ENCODE measurements at places on chromosomes 16 and 17.
A peak's percentile ranks its signal among the peaks of the same experiment; 100 is the strongest.

DNA sequence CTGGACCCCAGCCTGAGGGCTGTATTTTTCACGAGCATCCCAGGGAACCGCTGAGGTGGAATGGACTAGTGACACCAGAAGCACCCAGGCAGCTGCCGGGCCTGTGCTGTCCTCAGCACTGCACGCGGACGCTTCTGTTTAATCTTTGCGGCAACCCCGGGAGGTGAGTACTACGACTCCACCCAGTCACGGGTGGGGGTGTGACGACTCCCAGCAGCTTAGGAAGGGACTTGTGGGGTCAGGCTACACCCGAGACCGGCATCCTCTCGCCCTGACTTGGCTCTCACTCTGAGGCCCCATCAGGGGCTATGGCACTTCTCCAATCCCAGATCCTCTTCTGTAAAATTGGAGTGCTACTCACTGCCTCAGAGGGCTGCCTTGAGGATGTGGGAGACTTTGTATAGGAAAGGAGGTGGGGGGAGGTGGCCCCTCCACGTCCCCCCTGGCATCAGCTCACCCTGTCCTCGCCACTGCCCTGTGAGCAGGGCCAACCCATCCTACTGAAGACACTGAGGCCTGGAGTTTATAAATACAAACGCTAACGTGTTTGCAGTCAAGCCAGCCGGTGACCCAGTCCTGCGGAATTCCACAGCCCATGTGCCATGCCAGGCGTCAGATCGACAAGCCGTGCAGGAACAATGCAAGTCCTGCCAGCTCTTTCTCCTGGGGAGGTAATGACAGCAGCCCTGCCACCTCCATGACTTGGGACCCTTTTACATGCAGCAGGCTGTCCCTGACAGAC lies 44.4 kb downstream of the PPL start:
- DNase-seq, result no peak

DNA sequence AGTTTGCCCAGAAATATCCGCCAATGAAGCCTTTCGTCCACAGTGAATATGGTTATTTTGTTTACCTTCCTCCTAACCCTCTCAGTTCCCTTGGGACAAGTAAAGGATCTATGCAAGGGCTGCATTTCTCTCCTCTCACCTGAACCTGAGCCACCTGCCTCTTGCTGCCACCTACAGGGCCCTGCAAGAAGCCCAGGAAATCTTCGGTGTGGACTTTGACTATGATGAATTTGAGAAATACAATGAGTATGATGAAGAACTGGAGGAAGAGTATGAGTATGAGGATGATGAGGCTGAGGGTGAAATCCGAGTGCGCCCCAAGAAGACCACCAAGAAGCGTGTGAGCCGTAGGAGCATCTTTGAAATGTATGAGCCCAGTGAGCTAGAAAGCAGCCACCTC lies 14.0 kb downstream of the SUPT6H start:
- no peak for DNase-seq

DNA sequence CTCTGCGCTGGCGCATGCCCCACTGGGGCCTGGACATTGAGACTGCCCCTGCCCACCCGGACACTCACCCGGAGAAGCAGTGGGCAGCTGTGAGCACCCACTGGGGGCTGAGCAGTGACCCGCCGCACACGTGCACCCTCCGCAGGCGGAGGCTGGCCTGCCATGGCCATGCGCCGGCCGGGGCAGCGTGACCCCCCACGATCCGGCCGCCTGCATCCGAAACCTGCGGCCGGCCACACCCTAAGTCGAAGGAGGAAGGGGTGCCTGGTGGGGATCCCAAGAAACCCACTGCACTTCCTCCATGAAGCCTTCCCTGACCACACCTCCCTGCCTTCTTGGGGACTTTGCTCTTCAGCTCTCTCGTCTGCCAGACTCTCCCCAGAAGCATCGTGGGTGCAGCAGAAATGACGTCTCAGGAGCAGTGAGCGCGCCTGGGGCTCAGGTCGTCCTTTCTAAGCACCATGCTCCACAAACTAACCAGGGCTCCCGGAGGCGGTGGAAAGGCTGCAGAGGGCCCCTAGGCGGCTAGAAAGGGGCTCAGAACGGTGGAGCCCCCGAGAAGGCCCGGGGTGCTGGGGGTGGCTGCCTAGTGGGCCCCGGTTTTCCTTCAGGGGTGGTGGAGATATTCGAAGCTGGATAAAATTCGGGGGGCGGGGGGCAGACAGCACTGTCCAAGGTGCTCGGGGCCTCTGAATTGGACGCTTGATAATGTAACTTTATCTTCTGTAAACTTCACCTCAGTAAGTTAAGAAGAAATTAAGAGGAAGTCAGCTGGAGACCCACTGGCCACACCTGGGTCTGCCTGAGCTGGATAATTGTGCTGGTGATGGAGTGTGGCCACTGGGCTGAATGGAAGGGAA lies 1.5 kb downstream of the TPSG1 start:
- DNase-seq, result no peak

GRCh38 chr16:68792465-68793324 lies 50.6 kb upstream of the TANGO6 start:
- no peak for DNase-seq

GRCh38 chr16:79463841-79464240 lies 136.7 kb downstream of the MAF start:
- no peak for DNase-seq

GRCh38 chr17:80385046-80385445 lies 29.9 kb upstream of the ENDOV start:
- DNase-seq, result no peak

GRCh38 chr16:82081264-82081663 lies 46.2 kb downstream of the HSD17B2 start:
- DNase-seq, result no peak

DNA sequence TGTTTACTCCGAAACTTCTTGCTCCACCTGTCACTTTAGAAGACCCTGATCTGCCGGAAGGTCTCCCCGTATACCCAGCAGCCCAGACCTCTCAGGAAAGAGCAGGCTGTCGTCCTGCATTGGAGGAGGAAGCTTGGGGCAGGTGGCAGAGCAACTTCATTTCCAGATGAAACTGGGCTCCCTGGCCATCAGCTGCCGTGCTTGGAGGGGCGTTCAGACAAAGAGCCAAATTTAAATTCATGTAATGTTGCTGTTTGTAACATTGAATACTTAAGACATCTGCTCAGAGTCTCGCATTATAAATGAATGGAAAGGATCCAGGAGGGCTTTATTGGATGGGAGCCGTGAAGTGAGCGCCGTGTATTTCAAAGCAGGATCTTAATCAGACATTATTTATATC lies 628.5 kb downstream of the MAF start:
- no peak for DNase-seq

- DNase-seq, result no peak
Observed at GRCh38 chr17:73359352-73359751, 47.6 kb upstream of the CDC42EP4 start.

DNA sequence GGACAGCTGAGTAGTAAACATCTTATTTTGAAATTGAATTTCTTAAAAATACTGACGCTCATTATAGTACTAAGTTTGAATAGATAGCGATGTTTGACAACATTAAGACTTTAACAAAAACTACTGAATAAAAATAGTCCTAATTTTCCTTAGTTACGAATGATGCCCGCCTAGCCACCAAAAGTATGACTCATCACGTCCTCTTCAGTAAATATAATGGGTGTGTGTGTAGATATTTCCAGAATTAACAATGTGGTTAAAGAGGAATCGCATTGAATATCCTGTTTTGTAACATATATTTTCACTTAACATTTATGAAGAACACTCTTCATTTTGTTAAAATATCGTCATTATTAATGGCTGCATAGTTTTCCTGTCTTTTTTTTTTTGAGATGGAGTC lies 187.6 kb downstream of the MYO1D start:
- no peak for DNase-seq

GRCh38 chr16:75491876-75492275 lies 3.4 kb downstream of the CHST6 start:
- DNase-seq, result no peak

GRCh38 chr17:32444301-32445073 lies at the start of gene PSMD11:
PSMD11 (plus strand) TSS chr17:32444510; CDS start chr17:32444524, 14 bp downstream.
- DNase-seq, result peak; percentile 99

GRCh38 chr17:78122931-78123249 lies 5.7 kb downstream of the TMC6 start:
- DNase-seq, result no peak

DNA sequence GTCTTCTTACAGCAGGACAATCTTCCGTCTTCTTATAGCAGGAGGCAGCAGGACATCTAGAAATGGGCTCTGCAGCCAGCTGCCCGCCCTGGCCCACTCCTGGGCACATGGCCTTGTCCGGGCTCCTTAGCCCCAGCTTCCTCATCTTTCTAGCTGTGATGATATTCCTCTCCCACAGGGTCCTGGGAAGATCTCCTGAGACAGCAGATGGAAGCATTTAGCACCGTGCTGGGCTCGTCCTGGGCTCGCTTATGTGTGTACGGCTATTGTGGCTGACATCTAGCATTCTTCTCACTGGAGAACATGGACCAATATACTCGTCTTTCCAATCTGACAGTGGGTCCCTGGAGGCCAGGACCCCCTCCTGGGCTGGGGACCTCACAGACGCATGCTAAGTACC lies 48.5 kb downstream of the TIMM22 start:
- no peak for DNase-seq

GRCh38 chr17:81655378-81656117 lies 794 bp downstream of the PDE6G start:
- DNase-seq, result no peak

DNA sequence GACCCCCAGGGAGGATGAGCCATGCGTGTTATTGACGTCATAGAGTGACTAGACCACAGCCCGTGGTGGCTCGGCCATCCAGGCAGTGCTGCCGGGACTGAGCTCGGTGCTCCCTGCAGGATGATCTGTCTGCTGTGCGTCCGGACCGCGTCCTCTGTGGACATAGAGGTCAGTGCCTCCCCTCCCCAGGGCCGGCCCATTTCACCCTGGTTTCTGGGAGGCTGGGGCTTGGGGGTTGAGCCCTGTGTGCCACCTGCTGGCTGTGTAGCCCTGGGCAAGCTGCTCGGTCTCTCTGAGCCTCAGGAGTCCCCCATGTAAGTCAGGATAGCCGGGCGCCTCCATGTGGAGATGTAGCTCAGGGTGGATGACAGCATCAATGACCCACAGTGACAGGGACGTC lies 8.3 kb downstream of the TSC2 start:
- no peak for DNase-seq

DNA sequence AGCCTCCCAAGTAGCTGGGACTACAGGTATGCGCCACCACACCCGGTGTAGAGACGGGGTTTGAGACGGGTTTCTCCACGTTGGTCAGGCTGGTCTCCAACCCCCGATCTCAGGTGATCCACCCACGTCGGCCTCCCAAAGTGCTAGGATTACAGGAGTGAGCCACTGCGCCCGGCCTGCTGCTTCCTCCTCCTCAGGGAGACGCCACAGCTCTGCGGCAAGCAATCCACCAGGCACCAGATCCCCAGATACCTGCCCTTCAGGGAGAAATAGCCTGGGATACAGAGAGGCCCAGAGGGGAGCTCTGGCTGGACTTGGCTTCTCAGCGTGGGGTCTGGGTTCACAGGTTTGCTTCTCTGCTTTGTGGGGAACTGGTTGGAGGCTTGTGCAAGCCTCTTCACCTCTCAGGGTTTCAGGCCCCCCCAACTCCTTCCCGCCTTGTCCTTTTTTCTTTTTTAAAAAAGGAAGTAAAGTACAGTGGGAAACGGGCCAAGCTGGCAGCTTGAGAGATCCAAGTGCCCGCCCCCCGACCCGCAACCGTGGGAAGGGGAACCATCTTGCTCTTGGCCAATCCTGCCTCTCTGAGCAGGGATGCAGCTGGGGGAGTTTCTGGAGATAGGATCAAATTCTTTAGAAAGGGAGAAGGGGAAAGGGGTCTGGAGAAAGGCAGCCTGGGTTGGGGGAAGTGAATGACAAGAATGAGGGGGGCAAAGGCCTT lies 2.6 kb upstream of the SPHK1 start:
- DNase-seq, result no peak

GRCh38 chr17:14458724-14459123 lies 157.8 kb downstream of the HS3ST3B1 start:
- no peak for DNase-seq

DNA sequence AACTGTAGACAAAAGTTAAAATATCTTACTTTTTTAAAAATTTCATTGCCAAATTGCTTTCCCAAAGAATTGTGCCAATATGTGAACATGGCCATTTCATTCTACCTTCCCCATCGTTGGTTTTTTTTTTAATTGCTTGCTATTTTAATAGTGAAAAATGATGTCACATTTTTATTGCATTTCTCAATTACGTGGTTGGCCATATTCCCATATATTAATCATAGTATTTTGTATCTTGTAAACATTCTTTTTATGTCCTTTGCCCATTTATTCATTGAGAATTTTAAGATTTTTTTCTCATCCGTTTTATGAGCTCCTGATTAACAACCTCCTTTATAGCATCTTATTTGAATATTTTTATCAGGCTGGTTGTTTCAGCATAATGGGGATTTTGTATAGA lies 7.2 kb downstream of the OMG start:
- no peak for DNase-seq

DNA sequence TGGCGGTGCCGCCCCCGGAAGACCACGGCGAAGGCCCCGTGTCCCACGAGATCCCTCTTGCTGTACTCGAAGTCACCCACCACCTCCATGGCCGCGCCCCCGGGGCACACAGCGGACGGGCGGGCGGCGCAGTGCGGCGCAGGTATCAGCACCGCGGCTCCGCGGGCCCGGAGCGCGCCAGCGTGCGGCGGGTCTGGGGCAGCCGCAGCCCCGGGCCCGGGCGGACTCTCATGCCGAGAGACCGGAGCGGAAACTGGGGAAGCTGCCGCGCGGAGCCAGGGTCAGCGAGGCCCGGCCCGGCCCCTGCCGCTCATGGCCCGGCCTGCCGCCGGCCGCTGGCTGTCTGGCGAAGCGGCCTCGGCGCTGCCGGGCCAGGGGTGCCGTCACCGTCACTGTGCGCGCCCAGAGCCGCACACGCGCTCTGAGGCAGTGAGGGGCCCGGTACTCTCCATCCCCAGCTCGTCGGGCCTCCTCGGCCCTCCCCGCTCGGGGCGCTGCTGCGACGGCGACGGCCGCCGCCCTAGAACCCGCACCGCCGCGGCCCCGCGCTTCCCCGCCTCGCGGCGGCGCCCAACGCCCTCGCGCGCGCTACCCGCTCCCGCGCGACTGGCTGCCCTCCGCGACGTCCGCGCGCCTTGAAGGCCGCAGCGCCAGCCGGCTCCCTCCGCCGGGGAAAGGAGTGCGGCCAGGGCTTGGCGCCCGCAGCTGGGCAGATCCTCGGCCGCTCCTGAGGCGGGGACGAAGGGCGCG lies at the start of gene ULK2:
Gene ULK2, minus strand, starts transcription at position 608 of the 750 bp plus-strand sequence. Its CDS starts 519 bp downstream, at position 89.
- peak; percentile 74 for DNase-seq

DNA sequence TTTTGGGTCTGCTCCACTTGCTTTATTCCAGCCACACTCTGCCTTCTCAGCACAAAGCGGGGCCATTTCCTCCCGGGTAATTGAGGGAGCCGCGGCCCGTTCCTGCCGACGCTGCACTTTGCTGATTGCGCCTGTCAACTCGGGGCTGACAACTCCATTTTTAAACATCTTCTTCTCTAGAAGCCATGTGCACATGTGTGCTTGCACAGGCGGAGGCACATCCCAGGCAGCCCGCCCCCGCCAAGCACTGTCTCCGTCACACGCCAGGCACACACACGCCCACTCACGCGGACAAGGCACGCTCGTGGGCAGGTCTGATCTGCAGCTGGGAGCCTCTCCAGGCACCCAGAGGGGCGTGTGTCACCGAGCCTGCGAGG lies 63.2 kb downstream of the ENGASE start:
- no peak for DNase-seq
